Vagina (tissue), 2 donors: ENCODE measurements at places on chromosomes 6 and 20. TPM values are rescaled to one million over a fixed set of nuclear protein-coding genes. Genes with fewer than 3 reads are reported as not detected.

The GPR63 gene
- 2.5 TPM for total RNA-seq

The TXLNB gene
- total RNA-seq = 0.49 TPM

The THEMIS gene
- total RNA-seq = 5.6 TPM

The RBM24 gene
- 2.7 TPM for total RNA-seq

The DCDC2 gene
- not detected for total RNA-seq

The PRRT1 gene
- total RNA-seq = 8.8 TPM

The BHLHE23 gene
- total RNA-seq = not detected

The UFL1 gene
- 17.7 TPM for total RNA-seq

The SMOC2 gene
- 22.1 TPM for total RNA-seq

The CITED2 gene
- 132 TPM for total RNA-seq

The TENT5A gene
- 20.6 TPM for total RNA-seq

The NKX2-2 gene
- not detected for total RNA-seq

The PHACTR1 gene
- 0.49 TPM for total RNA-seq

The APOBEC2 gene
- total RNA-seq = not detected

The ZDHHC14 gene
- 15.2 TPM for total RNA-seq

The SGK2 gene
- total RNA-seq = 5.4 TPM

The IYD gene
- not detected for total RNA-seq

The SEMG1 gene
- total RNA-seq = not detected

The C20orf204 gene
- 0.98 TPM for total RNA-seq

The CNBD2 gene
- 2.7 TPM for total RNA-seq
